ENCODE measurements at places on chromosomes 3 and 15.

GRCh38 chr15:64642875-64643274 lies 132.5 kb downstream of the RBPMS2 start:
- no peak for DNase-seq

GRCh38 chr15:69862540-69862939 lies 235.2 kb downstream of the TLE3 start:
- no peak for DNase-seq

GRCh38 chr3:139533781-139534454 lies 5.6 kb downstream of the RBP1 start:
- DNase-seq = no peak

- no peak for DNase-seq
Observed at GRCh38 chr15:63157891-63158431, 684 bp upstream of the RPS27L start.
